ENCODE measurements at places on chromosomes 5 and 9. TPM values are rescaled to one million over a fixed set of nuclear protein-coding genes. Genes with fewer than 3 reads are reported as not detected.

The CDH18 gene
- total RNA-seq: not detected

The PRLR gene
- total RNA-seq: not detected

The KIF24 gene
- total RNA-seq: 11.4 TPM

The THBS4 gene
- total RNA-seq: 1.4 TPM

DNA sequence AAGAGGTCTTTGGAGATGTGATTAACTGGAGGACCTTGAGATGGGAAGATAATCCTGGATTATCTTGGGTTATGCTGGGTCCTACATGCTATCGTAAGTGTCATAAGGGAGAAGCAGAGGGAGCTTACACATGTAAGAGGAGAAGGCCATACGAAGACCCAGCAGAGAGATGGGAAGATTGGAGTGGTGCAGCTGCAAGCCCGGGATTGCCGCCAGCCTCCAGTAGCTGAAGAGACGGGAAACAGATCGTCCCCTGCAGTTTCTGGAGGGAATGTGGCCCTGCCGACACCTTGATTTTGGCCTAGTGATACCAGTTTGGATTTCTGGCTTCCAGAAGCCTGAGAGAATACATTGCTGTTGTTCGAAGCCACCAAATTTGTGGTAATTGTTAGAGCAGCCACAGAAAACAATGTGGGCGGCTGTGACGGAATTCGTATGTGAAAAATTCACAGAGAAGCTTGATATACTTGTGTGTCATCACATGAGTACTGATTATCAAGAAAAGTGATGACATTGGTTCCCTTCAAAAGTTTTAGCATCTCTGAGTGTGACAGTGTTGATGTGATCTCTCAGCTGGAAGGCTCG, 86.9 kb downstream of the CYFIP2 start:
- DNase-seq: no peak

- no peak for DNase-seq
These were observed 154.3 kb downstream of the C5orf15 start for GRCh38 chr5:133814152-133814551.

GRCh38 chr5:38582293-38582974, 26.0 kb upstream of the LIFR start:
- DNase-seq: no peak

DNA sequence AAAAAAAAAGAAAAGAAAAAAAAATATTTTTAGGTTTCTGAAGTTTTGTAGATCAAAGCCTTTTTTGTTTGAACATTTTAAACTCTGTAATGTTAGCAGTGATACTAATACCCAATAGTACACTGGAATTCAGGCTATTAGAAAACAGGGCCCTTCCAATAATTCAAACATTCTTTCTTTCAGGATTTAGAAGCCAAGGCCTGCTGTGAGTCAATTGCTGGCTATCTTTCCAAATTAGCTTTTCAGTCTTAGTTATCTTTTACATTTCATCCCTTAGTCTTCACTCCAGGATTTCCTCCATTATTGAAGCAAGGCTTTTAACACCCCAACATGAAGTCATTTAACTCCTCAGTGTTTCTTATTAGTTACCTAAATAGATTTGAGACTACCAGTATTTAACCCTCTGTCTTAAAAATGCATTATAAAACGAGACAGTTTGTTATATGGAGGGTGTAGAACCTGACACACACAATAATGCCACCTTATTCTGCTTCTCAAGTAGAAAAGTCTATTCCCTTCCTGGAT, 951.9 kb upstream of the DMAC1 start:
- no peak for DNase-seq

- DNase-seq: no peak
These were observed 58.4 kb downstream of the ARHGEF37 start for GRCh38 chr5:149639737-149640136.

DNA sequence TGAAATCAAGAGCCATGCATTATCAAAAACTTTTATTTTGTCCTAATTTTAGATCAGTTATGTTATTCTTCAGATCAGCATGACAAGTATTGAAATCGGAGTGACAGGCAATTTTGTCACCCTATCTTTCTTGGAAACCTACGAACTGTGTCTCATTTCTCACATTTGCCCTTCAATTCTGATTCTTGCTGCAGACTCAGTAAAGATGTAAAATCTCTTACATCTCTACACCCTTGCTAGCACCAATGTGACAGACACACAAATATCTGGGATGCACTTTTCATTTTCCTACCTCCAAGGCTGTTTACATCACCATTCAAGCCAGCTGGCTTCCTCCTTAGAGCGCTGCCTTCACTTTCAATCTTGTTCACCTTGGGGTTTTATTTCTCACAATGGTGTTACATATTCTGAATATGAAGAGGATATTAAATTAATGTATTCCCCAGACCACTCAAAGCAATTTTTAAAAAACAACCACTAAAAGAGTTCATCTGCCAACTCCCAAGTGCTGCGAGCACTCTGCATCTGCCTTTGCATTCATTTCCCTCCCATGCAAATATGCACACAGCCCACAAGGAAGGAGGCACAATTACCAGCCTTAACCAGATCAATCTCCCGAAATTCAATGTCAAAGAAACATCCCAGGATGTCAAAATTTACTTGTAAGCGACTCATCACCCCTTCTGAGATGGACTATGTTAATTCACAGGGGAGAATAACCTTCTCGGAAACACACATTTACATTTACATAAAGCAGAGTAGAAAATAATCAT, 164.3 kb downstream of the ENC1 start:
- no peak for DNase-seq

GRCh38 chr5:67617051-67617450, 420.5 kb upstream of the CD180 start:
- DNase-seq: no peak

DNA sequence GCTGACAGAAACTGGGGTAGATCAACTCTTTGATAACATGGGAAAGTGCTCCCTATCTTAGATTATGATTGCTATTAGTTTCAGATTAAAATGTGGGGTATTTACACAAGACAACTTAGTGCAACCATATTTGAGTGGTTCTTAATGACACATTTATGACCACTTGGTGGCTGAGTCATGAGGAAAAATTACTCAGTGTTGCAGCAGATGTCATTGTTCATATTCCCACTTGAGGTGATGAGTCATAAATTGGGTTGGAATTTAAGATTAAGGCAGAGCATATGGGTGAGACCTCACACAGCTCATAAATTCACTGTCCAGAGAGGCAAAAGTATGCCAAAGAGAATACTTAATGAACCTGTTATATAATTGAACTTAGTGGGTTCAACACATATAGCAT, 408.3 kb downstream of the DMRT2 start:
- no peak for DNase-seq

- DNase-seq: no peak
These were observed 117.3 kb upstream of the LHFPL2 start for GRCh38 chr5:78765756-78766411.

DNA sequence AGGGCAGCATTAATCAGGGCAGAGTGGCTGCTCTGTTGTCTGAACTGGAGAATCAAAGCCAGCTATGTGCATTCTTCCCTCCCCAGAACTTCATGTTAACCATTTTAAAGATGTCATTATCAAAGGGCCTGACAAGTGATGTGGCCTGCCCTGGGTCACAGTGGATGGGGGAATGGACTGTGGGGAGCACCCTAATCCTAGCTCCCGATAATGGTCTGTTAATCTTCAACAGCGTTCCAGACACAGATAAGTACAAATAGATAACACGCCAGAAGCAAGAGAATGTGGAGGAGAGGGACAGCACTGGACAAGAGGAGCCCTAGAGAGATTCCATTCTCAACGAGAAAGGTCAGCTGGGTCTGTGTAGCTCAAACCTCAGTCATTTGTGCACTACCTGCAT, 77.5 kb downstream of the DPYSL3 start:
- DNase-seq: no peak

DNA sequence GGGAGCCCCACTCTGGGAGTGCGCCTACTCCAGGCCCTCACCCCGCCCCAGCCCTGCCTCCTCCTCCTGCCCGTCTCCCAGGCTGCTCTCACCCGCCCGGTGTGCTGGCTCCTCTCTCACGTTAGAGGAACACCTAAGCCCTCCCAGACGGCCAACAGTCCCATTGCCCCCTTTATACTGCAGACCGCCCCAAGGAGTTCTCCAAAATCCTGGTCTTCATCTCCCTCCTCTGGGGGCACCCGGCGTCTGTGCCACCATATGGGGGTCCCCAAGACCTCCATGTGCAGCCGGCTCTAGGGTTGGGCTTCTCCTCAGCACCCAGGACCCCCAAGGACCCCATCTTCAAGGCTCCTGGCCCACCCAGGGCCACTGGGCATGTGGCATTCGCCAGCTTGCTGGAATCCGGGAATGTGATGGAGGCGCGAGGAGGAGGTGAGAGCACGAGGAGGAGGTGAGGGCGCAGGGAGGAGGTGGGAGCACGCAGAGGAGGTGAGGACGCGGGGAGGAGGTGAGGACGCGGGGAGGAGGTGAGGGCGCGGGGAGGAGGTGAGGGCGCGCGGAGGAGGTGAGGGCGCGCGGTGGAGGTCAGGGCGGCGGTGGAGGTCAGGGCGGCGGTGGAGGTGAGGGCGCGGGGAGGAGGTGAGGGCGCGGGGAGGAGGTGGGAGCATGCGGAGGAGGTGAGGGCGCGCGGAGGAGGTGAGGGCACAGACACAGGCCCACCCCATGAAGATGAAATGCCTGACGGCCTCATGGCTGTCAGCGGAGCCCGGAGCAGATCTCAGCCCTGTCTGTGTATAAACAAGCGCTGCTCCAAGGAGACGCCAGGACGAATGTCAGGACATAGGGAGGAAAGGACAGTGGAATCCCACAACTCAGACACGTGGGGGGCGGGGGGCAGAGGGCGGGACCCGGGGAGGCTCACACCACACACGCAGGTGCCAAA, 41.2 kb downstream of the EXD3 start:
- no peak for DNase-seq

GRCh38 chr9:36005891-36006290, 30.8 kb upstream of the RECK start:
- DNase-seq: no peak

DNA sequence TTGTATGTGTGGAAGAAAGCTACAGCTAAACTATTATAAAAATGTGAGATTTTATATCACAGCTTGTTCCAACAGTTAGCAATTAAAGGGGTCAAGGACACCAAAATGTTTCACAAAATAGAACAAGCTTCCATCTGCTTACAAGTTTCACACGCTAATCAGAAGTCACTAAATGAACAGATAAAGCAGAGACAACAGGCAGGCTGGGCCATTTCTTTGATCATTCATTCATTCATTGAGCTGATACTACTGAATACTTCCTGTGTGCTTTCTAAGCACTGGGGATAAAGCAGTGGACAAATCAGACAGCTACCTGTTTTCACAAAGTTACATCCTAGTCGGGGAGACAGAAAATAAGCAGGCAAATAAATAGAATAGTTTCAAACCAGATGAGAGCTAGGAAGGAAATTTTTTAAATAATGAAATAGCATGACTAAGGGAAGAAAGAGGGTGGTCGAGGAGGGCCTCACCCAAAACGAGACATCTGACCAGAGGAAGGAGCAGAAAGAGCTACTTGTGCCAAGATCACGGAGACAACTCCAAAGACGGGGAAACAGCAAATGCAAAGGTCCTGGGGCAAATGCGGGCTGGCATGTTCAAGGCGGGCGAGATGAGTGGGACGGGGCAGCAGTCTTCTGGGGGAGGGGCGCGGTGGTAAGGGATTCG, 1.2 kb downstream of the MAPK9 start:
- no peak for DNase-seq

The NMUR2 gene
- total RNA-seq: not detected

The SHROOM1 gene
- 2.9 TPM for total RNA-seq

GRCh38 chr5:27845248-27845647, 806.9 kb upstream of the CDH9 start:
- no peak for DNase-seq

The LHFPL2 gene
- 0.34 TPM for total RNA-seq

DNA sequence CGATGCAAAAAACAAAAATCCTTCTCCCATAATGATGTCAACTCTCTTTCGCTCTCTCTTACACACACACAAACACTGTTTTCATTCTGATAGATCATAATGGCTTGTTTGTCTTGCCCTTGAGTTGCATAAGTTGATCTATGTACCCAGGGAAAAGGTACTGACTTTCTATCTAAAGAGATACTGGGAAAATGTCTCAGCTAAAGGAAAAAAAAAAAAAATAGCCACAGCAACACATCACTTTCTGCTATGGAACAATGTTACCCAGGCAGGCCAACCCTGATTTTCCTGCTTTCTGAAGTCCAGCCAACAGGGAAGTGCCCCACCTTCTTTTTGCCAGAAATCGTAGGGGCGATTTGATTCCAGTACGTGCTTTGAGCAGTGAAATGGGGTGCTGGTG, 212.6 kb upstream of the ACTBL2 start:
- no peak for DNase-seq

The NKD2 gene
- total RNA-seq: 3.2 TPM

- DNase-seq: no peak
These were observed 534 bp downstream of the SRFBP1 start for GRCh38 chr5:121962347-121962670.

DNA sequence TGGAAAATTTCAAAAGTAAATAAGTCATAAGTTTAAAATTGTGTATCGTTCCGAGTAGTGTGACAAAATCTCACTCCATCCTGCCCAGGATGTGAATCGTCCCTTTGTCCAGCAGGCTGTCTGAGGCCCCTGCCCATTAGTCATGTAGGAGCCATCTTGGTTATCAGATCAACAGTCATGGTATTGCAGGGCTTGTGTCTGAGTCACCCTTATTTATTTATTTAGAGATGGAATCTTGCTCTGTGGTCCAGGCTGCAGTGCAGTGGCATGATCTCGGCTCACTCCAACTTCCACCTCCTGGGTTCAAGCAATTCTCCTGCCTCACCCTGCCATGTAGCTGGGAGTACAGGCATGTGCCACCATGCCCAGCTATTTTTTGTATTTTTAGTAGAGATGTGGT, 30.2 kb downstream of the ITGA2 start:
- no peak for DNase-seq

DNA sequence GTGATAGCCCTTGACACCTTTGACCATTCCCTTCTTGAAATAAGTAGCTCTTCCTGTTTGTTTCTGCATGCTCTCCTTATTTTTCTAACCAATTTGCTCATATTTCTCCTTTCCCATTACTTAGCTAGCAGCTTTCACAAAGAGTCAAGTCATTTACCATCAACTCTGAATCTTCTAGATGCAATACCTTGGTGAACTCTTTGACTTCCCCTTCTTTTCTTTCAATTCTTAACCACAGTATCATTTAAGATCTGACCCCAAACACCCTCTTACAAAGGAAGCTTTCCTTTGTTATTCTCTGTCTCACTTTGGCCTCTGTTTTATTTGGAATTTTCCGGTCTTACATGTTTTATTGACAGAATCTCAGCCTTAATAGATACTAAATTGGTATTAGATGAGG, 14.0 kb downstream of the NFX1 start:
- no peak for DNase-seq

The GPR151 gene
- not detected for total RNA-seq

The CNTNAP3 gene
- total RNA-seq: not detected

DNA sequence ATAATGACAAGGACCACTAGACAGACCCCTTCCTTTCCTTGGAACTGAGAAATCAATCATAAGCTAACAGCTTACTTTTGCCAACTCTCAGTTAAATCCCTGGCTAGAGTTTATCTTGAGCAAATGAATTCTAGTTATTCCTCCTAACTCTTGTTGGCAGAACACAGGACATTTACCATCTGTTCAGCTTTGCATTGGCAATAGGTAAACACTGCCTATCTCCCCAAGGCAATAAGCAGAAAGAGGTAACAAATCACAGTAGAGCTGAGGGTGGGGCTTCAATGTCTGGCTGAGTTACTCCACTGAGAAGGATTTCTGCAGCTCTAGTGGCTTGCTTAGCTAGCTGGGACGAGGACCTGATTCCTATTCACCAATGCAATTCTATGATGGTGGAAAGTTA, 503.3 kb upstream of the GRIA1 start:
- no peak for DNase-seq
